ENCODE measurements at places on chromosomes 16 and 17.

- H3K4me1 ChIP-seq, result no peaks in the 10 kb centered on the region
- H3K27ac ChIP-seq, result no peak overlapping the region
Observed at GRCh38 chr16:26133416-26134093, 441.8 kb downstream of the HS3ST4 start.

GRCh38 chr16:54547052-54547451 is 260.5 kb upstream of the IRX3 start:
- H3K36me3 ChIP-seq, result no peaks in the 10 kb centered on the region
- DNase-seq, result no peak
- no peak overlapping the region for H3K4me3 ChIP-seq
- peaks cover 6% of the 10 kb centered on the region for H3K27me3 ChIP-seq
- H3K27ac ChIP-seq, result no peak overlapping the region

GRCh38 chr16:87317750-87318644 is 805 bp upstream of the C16orf95 start:
- peaks cover 9% of the 10 kb centered on the region for H3K4me1 ChIP-seq
- DNase-seq, result no peak
- H3K27me3 ChIP-seq, result no peaks in the 10 kb centered on the region
- peak overlapping the region; percentile 94 for H3K4me3 ChIP-seq
- peaks cover 6% of the 10 kb centered on the region for H3K36me3 ChIP-seq

DNA sequence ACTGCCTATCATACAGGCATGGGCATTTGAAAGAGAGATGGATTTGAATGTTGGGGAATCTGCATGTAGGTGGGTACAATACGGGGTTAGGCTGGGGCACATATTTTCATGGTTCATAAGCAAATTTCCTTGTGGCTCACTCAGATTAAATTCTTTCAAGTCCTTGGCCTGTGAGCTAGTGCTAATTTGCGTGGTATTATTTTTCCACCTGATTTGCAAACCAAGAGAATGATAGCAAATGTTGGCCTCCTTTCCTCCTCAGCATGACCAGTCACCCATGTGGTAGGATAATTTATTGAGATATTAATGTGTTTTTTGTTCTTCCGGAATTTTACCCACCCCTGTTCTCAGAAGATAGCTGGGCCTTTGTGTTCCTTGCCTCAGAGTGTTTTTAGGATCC is 22.9 kb downstream of the FAM20A start:
- no peak overlapping the region for H3K27ac ChIP-seq
- H3K27me3 ChIP-seq, result no peaks in the 10 kb centered on the region
- H3K4me1 ChIP-seq, result no peaks in the 10 kb centered on the region
- no peaks in the 10 kb centered on the region for H3K36me3 ChIP-seq
- no peak for DNase-seq
- no peak overlapping the region for H3K4me3 ChIP-seq

GRCh38 chr16:79104567-79104966 is 496.0 kb downstream of the MAF start:
- H3K36me3 ChIP-seq, result no peaks in the 10 kb centered on the region
- H3K4me3 ChIP-seq, result no peak overlapping the region

GRCh38 chr17:20278805-20279204 is 188.5 kb downstream of the LGALS9B start:
- no peaks in the 10 kb centered on the region for H3K27me3 ChIP-seq
- no peak for DNase-seq
- H3K36me3 ChIP-seq, result 0 out of 2 replicates have a peak, but pooled peaks cover 4% of the 10 kb centered on the region
- H3K27ac ChIP-seq, result no peak overlapping the region
- no peak overlapping the region for H3K4me3 ChIP-seq

GRCh38 chr16:87076950-87077749 is 240.0 kb downstream of the C16orf95 start:
- H3K27me3 ChIP-seq, result no peaks in the 10 kb centered on the region
- no peak overlapping the region for H3K4me3 ChIP-seq
- no peak for DNase-seq

- peaks cover 67% of the 10 kb centered on the region for H3K36me3 ChIP-seq
- no peak overlapping the region for H3K4me3 ChIP-seq
- no peak for DNase-seq
- no peak overlapping the region for H3K27ac ChIP-seq
- H3K27me3 ChIP-seq, result no peaks in the 10 kb centered on the region
Observed at GRCh38 chr16:23527961-23528643, 17.8 kb upstream of the GGA2 start.

DNA sequence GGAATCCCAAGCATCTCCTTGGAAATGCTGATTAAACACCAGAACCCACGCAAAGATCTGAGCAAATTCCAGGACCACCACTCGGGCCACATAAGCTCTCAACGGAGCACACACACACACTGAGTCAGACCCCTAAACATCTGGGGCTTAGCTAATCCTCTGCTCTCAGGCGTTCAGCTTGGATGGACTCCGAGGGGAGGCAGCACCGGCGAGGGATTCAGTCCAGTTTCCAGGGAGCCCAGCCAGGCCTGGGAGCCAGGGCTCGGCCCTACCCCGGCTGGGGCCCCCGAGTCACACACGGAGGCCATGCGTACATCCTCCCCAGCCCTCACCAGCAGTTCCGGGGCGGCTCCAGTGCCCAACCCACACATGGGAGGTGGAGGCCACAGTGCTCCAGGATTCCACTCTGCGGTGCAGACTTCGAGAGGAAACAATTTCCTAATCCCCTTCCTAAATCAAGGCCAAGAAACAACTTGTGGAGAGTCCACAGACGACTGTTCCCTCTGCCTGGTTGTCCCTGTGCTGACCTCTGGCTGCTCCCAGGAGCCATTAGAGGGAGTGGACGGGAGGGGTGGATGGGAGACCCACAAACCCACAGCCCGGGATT is 70.5 kb downstream of the GAS7 start:
- no peaks in the 10 kb centered on the region for H3K27me3 ChIP-seq
- no peaks in the 10 kb centered on the region for H3K36me3 ChIP-seq
- no peak for DNase-seq
- no peaks in the 10 kb centered on the region for H3K4me1 ChIP-seq
- H3K27ac ChIP-seq, result no peak overlapping the region
- H3K4me3 ChIP-seq, result no peak overlapping the region
